Effector CD8-positive, alpha-beta T cell (primary cell): ENCODE measurements at places on chromosomes 2 and 18.

GRCh38 chr2:10215393-10215935 lies 87.2 kb upstream of the HPCAL1 start:
- DNase-seq, result no peak

DNA sequence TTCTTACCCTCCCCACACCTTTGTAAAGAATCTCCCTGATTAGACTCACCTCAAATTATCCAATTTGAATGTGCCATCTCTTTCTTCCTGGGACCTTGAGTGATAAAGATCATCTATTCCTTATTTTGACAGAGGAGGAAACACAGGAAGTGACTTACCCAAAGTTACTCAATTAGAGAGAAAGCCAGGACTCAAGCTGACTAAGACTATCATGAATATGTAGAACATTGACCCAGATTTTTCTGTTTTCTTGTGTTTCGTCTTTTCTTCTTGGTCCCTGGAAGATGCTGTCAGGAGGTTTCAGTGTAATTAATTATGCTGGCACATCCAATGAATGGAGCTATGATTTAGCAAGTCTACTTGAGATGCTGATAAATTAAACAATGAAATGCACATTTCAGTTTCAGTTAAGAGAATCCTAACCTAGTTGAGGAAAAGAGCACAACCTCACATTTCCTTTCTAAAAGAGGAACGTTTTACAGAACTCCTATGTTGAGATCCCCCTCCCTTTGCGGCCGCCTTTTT lies 380.4 kb downstream of the CLIP4 start:
- DNase-seq, result no peak

DNA sequence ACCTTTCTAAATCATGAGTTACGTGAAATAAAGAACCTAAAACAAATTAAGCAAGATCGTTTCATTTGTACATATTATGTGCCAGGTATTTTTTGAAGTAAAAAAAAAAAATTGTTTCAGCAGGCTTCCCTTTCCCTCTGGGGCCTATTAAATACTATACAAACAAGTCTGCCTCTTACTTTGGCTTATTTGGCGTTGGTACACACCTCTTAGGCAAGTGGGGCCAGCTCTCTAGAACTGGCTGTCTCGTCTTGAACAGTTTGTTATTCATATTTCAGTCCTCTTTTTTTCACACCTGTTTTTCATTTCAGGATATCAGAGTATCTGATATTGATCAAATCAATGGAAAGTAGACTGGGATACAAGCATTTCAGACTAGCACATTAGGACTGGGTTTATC lies 27.4 kb upstream of the PPP3R1 start:
- DNase-seq, result no peak

- DNase-seq, result no peak
Measured at GRCh38 chr2:241091734-241092445, 10.2 kb downstream of the MTERF4 start.
